ENCODE measurements at places on chromosomes 7 and 10. TPM values are rescaled to one million over a fixed set of nuclear protein-coding genes. Genes with fewer than 3 reads are reported as not detected.

Gene ADARB2
- total RNA-seq, result not detected

Gene PIK3CG
- 2.0 TPM for total RNA-seq

Gene SLC29A4
- 3.2 TPM for total RNA-seq

Gene PRKCQ
- total RNA-seq, result not detected

DNA sequence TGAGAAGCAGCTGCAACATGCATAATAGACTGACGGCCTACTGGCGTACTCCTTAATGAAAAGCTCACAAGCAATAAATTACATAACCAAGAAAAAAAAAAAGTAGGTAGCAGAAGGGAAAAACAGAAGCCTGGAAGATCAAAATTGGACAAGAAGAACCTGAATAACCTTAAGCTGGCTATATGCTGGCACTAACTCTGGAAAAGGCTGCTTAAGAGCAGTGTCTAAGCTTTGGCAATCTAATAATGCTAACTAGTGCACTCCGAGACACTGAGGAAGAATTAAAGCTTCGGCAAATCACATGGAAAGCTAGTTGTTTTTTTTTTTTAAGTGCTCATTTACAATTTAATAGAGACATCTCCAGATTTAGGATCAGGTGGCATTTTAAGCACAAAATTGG, 441.9 kb downstream of the PARD3 start:
- H3K27ac ChIP-seq, result no peak overlapping the region
- no peaks in the 10 kb centered on the region for H3K36me3 ChIP-seq
- no peaks in the 10 kb centered on the region for H3K4me1 ChIP-seq
- H3K4me3 ChIP-seq, result no peak overlapping the region

GRCh38 chr10:4482659-4483058, 343.3 kb upstream of the AKR1E2 start:
- no peak overlapping the region for H3K4me3 ChIP-seq
- H3K4me1 ChIP-seq, result no peaks in the 10 kb centered on the region
- H3K36me3 ChIP-seq, result no peaks in the 10 kb centered on the region
- no peaks in the 10 kb centered on the region for H3K27me3 ChIP-seq

- H3K27me3 ChIP-seq, result no peaks in the 10 kb centered on the region
- H3K4me1 ChIP-seq, result no peaks in the 10 kb centered on the region
- H3K4me3 ChIP-seq, result no peak overlapping the region
- no peak overlapping the region for H3K27ac ChIP-seq
Measured at GRCh38 chr7:20107582-20107981, 109.6 kb downstream of the MACC1 start.

GRCh38 chr7:97130417-97131139, 13.1 kb downstream of the SDHAF3 start:
- H3K27ac ChIP-seq, result no peak overlapping the region
- H3K36me3 ChIP-seq, result no peaks in the 10 kb centered on the region
- DNase-seq, result no peak
- no peak overlapping the region for H3K4me3 ChIP-seq
- no peaks in the 10 kb centered on the region for H3K4me1 ChIP-seq

- no peak overlapping the region for H3K27ac ChIP-seq
- H3K36me3 ChIP-seq, result no peaks in the 10 kb centered on the region
- H3K4me1 ChIP-seq, result no peaks in the 10 kb centered on the region
- H3K27me3 ChIP-seq, result no peaks in the 10 kb centered on the region
Measured at GRCh38 chr7:146216396-146217041, 99.9 kb downstream of the CNTNAP2 start.

- H3K27me3 ChIP-seq, result no peaks in the 10 kb centered on the region
- no peak overlapping the region for H3K4me3 ChIP-seq
- DNase-seq, result no peak
- no peaks in the 10 kb centered on the region for H3K4me1 ChIP-seq
- H3K36me3 ChIP-seq, result no peaks in the 10 kb centered on the region
- H3K27ac ChIP-seq, result no peak overlapping the region
Measured at GRCh38 chr10:93726024-93726423, 23.6 kb upstream of the FRA10AC1 start.
